GM12892 (cell line): ENCODE measurements at places on chromosomes 12 and 14.

DNA sequence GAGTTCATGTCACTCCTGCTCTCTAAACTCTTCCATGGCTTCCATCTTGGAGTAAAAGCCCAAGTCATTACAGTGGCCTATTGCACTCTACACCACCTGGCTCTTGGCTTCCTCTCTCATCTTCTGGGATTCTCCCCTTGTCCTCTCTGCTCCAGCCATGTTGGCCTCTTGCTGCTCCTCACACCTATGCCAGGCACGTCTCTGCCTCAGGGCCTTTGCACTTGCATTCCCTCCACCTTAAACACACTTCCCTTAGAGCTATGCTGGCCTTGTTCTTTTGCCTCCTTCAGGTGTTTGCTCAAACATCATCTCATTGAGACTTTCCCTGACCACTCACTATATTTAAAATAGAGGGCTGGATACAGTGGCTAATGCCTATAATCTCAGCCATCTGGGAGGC is 23.3 kb upstream of the RPH3A start:
- DNase-seq, result no peak

GRCh38 chr12:92176646-92177045 is 31.0 kb upstream of the BTG1 start:
- DNase-seq, result no peak

- DNase-seq, result no peak
These were observed 1.7 kb downstream of the RDH16 start for GRCh38 chr12:56955631-56956256.

DNA sequence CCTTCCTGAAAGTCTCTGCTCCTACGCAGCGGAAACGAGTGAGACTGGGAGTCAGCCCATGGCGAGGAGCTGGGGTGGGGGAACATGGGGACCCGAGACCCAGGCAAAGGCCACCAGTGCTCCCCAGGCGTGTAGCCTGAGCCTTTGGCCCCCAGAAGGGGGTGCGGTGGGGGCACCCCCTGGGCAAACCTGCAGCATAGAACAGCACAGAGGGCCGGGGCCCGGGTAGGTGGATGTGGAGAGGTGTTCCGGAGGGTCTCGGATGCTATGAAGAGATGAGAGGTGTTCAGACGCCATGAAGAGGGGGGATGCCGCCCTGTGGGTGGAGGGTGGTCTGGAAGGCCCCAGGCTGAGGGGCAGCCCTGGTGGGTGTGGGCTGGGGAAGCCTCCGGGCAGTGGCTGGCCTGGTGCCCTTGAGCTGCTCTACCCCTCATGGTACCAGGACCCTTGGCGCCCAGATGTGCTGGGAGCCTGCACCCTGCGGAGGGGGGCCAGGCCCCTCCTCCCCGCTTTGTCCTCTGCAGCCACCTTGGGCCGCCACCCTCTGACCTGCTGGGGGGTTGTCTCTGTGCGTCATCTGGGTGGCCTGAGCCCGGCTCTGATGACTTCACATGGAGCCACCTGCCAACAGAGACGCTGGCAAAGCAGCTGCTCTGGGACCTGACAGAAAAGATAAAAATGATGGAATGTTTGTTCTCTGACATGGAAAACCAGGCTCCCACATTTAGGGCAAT is 83.4 kb downstream of the KIF26A start:
- DNase-seq, result no peak

DNA sequence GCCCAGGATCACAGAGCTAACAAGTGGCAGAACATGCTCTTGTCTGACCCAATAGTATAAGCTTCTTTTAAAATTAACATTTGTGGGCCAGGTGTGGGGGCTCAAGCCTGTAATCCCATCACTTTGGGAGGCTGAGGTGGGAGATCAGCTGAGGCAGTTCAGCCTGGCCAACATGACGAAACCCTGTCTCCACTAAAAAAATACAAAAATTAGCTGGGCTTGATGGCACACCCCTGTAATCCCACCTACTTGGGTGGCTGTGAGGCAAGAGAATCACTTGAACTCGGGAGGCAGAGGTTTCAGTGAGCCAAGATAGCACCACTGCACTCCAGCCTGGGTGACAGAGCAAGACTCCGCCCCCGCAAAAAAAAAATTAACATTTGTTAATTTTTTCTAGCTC is 33.0 kb upstream of the IL22 start:
- no peak for DNase-seq

- DNase-seq, result no peak
These were observed 499 bp upstream of the GXYLT1 start for GRCh38 chr12:42145197-42145549.

GRCh38 chr12:51225771-51226170 is 7.9 kb upstream of the POU6F1 start:
- DNase-seq, result no peak

GRCh38 chr12:68580911-68581310 is 29.8 kb upstream of the RAP1B start:
- DNase-seq, result no peak

DNA sequence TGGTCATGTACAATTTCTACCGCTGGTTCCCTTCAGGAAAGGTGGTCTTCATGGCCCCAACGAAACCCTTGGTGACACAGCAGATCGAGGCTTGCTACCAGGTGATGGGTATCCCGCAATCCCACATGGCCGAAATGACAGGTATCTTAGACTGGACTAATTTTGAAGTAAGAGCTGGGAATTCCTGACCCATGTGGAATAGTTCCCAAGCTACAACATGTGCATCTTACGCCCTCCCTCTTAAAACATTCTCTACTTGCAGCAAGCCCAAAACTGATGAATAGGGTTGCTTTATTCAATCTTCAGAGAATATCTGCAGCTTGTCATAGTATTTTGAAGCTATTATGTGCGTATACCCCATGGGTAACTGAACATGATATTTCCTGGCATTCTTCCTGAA is 669 bp downstream of the FANCM start:
- no peak for DNase-seq

DNA sequence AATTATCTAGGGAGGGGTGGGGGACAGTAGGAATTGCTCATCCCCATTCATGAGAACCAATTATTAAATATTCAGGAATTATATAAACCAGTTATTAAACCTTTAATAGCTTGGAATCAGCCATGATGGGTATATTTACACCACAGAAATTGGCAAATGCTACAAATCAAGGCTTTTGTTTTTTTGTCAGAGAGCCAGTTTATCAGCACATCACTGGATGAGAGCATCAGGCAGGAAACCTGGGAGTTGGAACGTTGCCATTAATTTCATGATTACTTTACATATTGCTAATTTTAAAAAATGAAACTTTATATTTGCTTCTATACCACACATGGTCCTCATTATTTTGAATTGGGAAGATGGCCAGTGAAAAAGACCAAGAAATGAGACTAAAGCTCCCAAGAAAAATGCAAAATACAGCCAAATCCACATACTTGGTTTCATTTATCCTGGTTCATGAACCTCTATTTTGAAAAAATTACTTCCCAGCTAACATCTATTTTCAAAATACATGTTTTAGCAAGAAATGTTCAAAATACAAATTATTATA is 48.4 kb downstream of the ATL1 start:
- no peak for DNase-seq

DNA sequence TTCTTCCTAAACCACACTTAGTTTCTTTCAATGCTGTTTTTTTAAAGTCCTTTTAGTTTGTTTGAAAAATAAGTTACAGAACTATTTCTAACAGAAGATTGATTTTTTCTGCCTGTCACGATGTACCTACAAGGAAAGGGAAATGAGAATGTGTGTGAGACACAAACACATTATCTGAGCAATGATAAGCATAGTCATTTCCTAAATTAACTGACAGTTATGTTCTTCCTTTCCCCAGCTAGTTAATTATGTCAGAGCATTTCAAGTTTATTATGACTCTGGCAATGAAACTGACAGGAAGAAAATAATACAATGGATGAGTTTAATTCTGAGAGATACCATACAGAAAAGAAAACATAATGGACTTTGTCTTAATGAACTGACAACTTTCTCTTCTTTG is 21.3 kb upstream of the LDHB start:
- DNase-seq, result no peak

- no peak for DNase-seq
These were observed 118.4 kb downstream of the NTN4 start for GRCh38 chr12:95672166-95672565.

DNA sequence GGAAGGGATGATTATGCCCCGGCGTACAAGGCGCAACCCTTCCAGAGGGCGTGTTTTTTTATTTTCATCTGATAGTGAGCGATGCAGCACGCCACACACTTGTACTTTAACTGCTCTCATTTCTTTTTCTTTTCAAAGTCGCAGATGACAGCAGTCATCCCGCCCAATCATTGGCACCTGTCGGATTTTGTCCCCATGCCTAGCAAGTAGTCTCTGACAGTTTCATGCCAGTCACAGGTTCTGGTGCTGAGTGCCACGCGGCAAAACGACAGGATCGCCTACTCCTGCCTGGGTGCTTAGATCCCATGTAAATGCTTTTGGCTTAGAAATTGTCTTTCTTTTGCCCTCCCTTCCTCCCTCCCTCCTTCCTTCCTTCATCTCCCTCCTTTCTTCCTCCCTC is 117.7 kb downstream of the GLT1D1 start:
- no peak for DNase-seq

GRCh38 chr12:19833775-19834501 is 394.6 kb downstream of the AEBP2 start:
- DNase-seq, result no peak

DNA sequence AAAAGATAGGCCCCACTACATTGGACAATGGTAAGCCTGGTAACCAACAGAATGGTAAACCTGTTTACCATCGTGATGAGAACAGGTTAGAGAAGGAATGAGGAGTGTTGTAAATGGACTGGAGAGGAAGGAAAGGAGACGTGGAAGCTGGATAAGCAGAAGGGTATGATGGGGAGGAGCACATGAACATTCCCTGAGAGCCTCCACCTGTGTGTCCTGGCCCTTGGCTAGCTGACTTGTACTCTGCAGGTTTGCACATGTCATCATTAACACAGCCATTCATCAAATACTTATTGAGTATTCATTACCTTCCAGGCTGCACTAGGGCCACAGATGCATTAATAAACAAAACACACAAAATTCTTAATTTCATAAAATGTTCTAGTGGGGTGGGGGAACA is 4.3 kb upstream of the IL26 start:
- no peak for DNase-seq

DNA sequence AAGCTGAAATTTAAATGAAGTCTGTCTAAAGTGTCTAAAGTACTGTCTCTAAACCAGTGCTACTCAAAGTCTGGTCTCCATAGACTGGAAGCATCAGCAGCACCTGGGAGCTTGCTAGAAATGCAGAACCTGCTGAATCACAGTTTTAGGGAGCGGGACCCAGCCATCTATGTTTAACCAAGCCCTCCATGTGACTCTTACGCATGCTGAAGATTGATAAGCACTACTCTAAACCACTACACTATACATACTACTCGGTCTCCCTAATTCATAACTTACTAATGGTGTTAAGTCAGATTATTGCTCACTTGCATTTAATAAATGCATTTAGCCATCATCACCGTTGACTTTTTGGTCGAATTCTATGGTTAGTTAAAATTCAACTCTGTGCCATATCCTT is 88.8 kb downstream of the SLC25A21 start:
- DNase-seq, result no peak

DNA sequence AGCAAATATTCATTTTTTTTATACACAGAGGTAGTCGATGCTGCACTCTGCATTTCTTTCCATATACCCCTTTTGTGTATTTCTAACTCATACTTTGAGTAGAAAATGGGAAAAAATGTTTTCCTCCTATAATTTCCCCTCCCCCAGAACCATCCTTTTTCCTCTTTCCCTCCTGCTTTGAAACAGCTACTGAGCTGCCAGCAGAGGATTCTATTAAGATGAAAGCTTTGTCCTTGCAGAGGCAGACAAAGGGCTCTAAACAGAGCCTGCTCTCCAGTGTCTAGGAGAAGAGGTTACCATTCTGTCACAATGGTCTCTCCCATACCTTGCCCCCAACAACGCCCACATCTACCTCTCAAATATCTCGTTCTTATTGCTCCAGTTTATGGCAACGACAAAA is 74.6 kb upstream of the OSBPL8 start:
- no peak for DNase-seq

- no peak for DNase-seq
These were observed 1.5 kb downstream of the AQP6 start for GRCh38 chr12:49974231-49974675.

DNA sequence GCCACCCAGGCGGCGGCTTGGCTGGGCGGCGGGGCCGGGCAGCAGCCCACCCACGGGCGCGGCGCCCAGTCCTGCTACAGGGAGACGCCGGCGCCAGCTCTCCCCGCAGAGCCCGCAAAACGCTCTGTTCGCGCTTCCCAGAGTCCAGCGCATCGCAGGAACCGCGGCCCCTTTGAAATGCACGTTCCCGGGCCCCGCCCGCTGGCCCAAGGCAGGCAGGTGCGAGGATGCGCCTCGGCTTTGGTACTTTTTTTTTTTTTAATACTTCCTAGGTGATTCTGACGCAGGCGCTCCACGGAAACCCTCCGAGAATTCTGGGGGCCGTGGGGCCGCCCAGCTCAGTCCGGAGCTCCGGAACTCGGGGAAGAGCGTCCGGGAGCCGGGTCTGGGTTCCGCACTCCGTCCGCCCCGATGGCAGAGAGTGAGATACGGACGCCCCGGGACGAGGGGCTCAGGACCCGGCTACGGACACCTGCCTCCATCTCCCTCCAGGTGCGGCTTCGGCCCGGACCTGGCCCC is 483 bp downstream of the POC1B start:
- DNase-seq, result peak; percentile 37

DNA sequence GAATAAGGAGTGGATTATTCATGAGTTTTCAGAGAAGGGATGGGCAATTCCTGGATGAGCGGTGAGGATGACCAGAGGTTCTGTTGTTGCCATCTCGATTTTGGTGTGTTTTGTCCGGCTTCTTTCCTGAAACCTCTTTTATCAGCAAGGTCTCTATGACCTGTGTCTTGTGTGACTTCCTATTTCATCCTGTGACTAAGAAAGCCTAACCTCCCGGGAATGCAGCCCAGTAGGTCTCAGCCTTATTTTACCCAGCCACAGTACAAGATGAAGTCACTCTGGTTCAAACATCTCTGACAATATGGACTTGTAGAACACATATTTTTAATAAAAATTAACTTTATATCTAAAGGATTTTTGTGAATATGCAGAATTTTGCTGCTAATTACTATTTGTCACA is 716.4 kb downstream of the FSCB start:
- DNase-seq, result no peak

GRCh38 chr14:62322216-62322615 is 560.0 kb downstream of the SNAPC1 start:
- DNase-seq, result no peak

- no peak for DNase-seq
These were observed 23.2 kb downstream of the TMTC2 start for GRCh38 chr12:82709794-82710355.

- DNase-seq, result no peak
These were observed 223.3 kb downstream of the CCDC91 start for GRCh38 chr12:28413460-28414109.

GRCh38 chr12:64691795-64692583 is 67.2 kb downstream of the GNS start:
- no peak for DNase-seq

GRCh38 chr12:52792185-52793029 is 3.5 kb downstream of the KRT3 start:
- DNase-seq, result no peak

DNA sequence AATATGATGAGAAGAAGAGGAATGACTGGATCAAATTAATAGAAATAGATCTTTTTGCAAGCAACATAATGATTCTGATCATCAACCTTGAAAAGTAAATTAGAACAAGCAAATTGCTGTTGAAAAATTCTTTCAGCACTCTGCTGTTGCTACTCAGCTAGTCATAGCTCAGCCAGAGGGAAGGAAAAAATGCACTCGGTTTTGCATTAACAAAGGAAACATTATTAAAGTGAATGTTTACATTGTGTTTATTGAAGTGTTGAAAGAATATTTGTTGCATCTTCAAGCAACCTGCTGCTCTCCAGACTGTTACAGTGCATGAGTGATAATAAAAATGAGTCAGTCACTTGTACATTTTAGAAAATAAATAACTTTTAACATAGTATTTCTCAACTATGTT is 26.5 kb downstream of the AP5M1 start:
- DNase-seq, result no peak
